ENCODE measurements at places on chromosomes 12 and 14. TPM values are rescaled to one million over a fixed set of nuclear protein-coding genes. Genes with fewer than 3 reads are reported as not detected.

DNA sequence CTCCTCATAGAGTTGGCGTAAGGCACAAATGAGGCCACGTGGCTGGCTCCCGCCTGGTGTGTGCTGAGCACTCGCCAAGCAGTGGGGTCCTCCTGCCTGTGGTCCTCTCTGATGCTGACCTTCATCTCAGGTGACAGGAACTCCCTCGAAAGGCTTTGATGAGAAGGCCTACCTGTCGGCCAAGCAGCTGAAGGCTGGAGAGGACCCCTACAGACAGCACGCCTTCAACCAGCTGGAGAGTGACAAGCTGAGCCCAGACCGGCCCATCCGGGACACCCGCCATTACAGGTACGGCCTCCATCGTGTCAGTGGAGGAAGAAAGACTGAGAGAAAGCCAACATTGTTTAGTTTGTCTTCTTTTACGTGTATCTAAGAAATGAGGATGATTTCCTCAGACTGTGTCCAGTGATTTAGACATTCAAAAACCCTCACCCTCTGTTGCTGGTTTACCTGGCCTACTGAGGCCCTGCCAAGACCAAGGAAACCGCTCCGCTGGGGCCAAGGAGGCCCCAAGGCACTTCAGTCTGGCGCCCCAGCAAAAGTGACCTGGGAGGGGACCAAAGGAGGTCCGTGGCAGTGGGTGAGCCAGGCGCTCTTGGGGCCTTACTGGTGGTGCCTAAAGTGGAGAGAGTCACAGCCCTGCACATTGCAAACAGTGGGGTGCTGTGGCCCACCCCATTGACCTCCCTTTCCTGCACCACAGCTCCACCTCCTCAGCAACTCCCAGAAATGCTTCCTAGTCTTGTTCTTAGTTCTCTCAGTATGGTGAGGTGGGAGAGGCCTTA, 60.8 kb downstream of the GALNT16 start:
- DNase-seq: no peak

DNA sequence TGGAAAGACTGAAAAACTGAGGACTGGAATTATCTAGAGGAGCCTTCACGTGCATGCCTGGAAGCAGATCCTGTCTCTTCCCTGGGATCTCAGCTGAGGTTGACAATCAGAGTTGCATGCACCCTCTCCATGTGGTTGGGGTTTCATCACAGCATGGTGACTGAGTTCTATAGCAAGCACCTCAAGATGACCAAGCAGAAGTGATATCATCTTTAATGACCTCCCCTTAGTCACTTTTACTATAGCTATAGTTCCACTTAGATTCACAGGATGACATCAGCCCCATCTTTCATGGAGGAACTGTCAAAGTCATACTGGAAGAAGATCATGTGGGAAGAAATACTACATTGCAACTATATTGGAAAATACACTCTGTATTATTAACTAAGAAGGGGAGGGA, 105.8 kb upstream of the ATXN7L3B start:
- no peak for DNase-seq

DNA sequence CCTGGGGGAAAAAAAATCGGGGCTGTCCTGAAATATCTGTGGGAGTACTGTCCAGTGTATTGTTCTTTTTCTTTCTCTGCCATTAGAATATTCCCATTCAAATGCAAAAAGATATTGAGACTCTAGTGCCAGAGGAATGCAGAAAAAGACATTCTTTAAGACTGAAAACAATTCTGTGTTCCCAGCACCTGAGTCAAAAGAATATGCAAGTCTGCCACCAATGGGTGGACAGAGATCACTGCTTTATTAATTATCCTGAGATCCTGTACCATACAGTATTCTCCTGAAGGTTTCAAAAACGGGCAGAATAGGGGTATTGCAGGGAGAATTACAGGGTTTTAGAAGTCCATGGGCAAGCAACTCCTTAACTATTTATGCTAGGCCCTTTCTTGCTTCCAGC, 361.8 kb downstream of the C12orf50 start:
- no peak for DNase-seq

DNA sequence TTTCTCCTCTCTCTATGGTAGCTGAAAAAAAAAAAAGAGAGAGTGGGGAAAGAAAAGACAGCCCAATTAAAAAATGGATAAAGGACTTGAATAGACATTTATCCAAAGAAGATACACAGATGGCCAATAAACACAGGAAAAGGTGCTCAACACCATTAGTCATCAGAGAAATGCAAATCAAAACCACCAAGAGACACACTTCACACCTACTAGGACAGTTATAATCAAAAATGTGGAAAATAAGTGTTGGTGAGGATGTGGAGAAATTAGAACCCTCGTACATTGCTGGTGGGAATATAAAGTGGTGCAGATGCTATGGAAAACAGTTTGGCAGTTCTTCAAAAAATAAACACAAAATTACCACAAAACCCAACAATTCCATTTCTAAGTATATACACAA, 172.4 kb upstream of the GRIN2B start:
- no peak for DNase-seq

DNA sequence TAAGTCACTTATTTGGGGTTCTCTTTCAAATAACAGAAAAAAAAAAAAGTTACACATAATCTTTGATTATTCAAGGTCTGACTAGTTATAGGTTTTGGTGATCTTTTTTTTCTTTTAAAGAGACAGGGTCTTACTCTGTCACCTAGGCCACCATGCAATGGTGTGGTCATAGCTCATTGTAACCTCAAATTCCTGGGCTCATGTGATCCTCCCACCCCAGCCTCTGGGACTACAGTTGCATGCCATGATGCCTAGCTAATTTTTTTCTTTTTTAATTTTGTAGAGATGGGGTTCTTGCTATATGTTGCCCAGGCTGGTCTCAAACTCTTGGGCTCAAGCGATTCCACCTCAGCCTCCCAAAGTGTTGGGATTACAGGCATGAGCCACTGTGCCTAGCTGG, 56.5 kb upstream of the CFL2 start:
- DNase-seq: no peak

DNA sequence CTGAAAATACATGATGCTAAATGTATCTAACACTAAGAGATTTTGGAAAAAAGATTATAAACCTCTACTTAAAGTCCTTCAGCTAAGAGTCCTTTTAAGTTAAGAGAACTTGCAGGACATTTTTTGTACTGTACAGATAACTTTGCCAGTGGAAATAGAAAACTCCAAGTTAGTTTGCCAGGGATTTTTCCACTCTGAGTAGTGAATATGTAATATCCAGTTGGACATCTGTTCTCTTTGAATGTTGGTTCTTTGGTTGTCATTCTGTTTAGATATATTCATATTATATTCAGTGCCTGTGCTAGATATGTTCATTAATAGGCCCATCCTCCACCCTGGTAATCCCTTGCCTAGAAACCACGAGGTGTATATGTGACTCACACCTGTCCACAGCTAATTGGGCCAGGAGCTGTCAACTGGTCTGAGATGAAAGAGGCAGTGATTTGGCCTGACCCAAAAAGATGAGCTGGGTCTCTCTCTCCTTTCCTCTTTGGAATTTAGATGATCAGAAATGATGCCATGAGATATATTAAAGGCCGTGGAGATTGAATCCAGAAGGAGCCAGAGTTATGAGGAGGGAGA, 261.0 kb upstream of the LRIG3 start:
- DNase-seq: no peak

DNA sequence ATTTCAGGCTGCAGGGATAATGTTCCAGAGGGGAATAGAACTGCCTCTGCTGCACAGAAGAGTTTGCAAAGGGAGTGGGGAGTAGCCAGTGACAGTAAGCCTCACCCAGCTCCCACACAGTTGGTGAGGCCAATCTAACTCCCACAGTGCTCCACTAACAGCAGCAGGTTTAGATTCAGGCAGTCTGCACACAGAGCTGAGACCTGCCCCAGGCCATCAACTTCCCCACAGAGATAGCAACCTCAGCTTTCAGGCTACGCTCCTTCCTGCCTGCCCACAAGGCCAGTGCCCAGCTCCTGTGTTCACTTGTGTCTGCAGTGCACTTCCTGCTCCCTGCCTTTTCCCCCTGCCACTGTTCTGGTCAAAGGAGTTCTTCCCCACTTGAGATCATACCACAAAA, 107.5 kb downstream of the TBC1D30 start:
- DNase-seq: no peak

Gene PLXNC1
- 4.7 TPM for total RNA-seq

Gene NOVA1
- 0.28 TPM for total RNA-seq

Gene RTN1
- not detected for total RNA-seq

Gene GALNT16
- 0.50 TPM for total RNA-seq
